ENCODE measurements at places on chromosomes 5 and 9.

DNA sequence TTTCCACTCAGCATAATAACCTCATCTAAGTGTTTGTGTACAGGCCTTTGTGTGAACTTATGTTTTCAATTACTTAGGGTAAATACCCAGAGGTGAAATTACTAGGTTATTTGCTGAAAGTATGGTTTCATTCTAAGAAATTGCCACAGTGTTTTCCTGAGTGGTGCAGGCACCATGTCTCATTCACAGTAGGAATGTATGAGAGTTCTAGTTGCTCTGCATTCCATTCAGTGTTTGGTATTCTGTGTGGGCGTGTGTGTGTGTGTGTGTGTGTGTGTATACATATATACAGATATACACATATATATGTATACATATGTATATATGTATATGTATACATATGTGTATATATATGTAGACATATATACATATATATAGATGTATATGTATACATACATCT lies 8.8 kb upstream of the SVEP1 start:
- no peak for DNase-seq

- no peak for DNase-seq
Measured at GRCh38 chr5:1053391-1054017, 44.9 kb downstream of the NKD2 start.

DNA sequence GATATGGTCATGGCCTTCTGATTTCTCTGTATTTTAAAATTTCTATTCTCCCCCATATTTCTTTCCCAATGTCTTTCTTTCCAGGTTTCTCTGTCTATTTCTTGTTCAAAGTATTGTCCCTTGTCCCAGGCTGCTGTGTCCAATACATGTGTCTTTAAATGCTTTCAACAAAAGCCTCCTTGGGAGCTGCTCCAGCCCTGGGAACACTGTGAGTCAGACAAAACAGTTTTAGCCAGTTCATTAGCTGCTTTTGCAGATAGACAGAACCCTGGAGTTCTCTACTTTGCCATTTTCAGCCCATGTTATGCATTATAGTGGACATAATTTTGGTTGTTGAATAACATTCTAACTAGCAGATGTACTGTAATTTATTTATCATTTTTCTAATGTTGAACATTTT lies 20.5 kb upstream of the JAK2 start:
- no peak for DNase-seq

GRCh38 chr5:177306674-177307543 lies 3.3 kb downstream of the PRELID1 start:
- DNase-seq, result no peak

DNA sequence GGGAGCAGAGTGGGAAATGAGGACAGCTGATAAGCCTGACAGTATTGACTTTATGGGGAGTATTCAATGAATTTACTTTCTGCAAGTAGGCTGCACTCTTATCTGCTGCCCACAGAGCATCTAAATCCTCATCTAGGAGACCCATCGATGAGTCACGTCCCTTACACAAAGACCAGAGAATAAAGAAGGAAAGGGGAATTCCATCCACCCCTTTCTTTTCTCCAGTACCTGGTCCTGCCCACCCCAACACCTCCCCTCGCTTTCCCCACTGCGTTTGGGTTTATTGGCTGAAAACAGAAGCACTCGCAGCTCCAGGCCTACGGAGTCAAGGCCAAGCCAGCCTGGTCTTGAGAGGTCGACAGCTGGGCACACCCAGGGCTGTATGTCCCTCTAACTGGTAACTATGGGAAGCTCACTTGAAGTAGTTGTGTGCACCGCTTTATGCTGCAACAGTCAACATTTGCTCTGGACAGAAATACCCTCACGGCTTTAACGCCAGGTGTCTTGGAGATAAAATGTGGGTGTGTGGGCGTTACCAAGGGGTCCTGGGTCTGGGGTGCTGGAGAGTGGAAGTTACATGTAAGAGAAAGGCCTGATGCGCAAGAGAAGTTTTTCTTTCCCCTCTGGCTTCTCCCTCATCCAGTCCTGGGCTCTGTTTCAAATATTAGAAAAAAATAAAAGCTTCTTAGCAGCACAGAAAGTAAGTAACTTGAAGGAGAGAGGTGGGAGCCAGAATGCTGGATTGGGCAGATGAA lies 14.5 kb upstream of the TAL2 start:
- no peak for DNase-seq

DNA sequence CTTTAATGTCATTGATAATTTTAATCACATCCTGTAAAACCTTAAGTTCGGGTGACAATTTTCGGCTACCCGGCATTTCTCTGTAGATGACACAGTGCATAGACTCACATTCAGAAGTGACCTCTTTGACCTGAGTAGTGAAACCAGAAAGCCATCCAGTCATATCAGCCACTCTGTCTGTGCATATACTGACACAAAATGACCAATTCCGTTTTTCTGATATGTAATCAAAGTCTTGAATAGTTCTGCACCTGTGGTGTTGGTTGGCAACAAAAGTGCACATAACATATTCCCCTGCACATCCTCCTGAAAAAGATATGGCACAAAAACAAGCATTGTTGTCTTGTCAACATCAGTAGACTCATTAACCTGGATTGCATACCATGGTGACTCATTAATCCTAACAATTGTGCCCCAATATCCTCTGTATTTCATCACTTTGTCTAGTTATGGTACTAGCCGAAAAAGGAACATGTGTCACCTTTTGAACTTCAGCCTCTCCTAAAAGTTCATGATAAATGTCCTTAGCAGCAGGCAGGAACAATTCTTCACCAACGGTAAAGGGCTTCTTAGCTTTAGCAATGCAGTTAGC lies 4.6 kb upstream of the HNRNPA0 start:
- no peak for DNase-seq

All from activated T-cell treated with anti-CD3 and anti-CD28 coated beads, Interleukin-2, amount 50 U/mL, for 48 hours (primary cell).